ENCODE measurements at places on chromosomes 5 and 9.
A peak's percentile ranks its signal among the peaks of the same experiment; 100 is the strongest.

DNA sequence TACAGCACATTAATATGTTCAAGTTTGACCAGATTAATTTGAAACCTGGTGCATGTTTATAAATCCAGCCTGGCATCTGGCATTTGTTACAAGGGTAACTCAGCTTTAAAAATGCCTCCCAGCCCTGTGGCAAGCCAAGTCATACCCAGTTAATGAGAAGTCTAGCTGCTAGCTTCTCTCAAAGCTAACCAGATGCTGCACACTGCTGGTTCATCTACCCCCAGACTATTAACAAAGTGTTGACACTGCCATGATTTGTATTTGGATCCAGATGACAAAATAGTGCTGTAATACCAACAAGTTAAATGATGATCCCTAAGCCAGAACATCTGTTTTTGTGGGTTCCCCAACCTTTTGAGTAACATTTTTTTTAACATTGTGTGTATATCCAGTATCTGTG lies 573.7 kb upstream of the DAB2 start:
- no peak overlapping the region for H3K4me3 ChIP-seq
- no peaks in the 10 kb centered on the region for H3K4me1 ChIP-seq
- no peaks in the 10 kb centered on the region for H3K36me3 ChIP-seq

GRCh38 chr9:14686168-14686567 lies 7.1 kb downstream of the ZDHHC21 start:
- DNase-seq = no peak
- H3K27me3 ChIP-seq = no peaks in the 10 kb centered on the region
- no peaks in the 10 kb centered on the region for H3K4me1 ChIP-seq
- no peak overlapping the region for H3K4me3 ChIP-seq
- no peak overlapping the region for H3K27ac ChIP-seq

DNA sequence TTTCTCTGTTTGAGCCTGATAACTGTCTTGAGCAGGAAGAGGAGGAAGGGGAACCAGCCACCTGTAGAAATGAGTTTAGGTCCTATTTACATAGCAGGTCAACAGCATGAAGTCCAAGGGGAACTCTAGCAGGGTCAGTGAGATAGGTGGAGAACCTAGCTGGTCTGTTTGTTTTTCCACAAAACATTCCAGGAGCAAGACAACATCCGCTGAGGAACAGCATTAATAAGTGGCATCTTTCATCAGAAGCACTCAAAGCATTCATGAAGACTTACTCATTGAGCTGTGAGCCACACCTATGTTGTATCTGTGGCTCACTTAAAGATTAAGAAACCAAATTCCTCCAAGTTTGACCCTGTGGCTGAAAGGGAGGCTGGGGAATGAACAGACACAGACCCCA lies 115.9 kb downstream of the ACTBL2 start:
- H3K4me3 ChIP-seq = no peak overlapping the region
- no peak overlapping the region for H3K27ac ChIP-seq
- no peaks in the 10 kb centered on the region for H3K36me3 ChIP-seq
- no peaks in the 10 kb centered on the region for H3K27me3 ChIP-seq

GRCh38 chr9:108001237-108001636 lies 511.7 kb upstream of the KLF4 start:
- peaks cover 1% of the 10 kb centered on the region for H3K27me3 ChIP-seq
- H3K4me1 ChIP-seq = no peaks in the 10 kb centered on the region
- no peaks in the 10 kb centered on the region for H3K36me3 ChIP-seq
- DNase-seq = no peak
- H3K4me3 ChIP-seq = no peak overlapping the region

- no peak overlapping the region for H3K4me3 ChIP-seq
- H3K27me3 ChIP-seq = no peaks in the 10 kb centered on the region
- H3K36me3 ChIP-seq = no peaks in the 10 kb centered on the region
- DNase-seq = no peak
- H3K4me1 ChIP-seq = no peaks in the 10 kb centered on the region
Measured at GRCh38 chr5:57858905-57859304, 376.3 kb upstream of the ACTBL2 start.

GRCh38 chr5:133884569-133885311 lies 83.7 kb downstream of the C5orf15 start:
- H3K4me3 ChIP-seq = no peak overlapping the region
- peak; percentile 37 for DNase-seq
- no peaks in the 10 kb centered on the region for H3K4me1 ChIP-seq
- no peak overlapping the region for H3K27ac ChIP-seq

- H3K4me1 ChIP-seq = no peaks in the 10 kb centered on the region
- no peak overlapping the region for H3K27ac ChIP-seq
Measured at GRCh38 chr5:30325795-30326194, 867.7 kb upstream of the CDH6 start.

- no peaks in the 10 kb centered on the region for H3K4me1 ChIP-seq
- H3K36me3 ChIP-seq = no peaks in the 10 kb centered on the region
- peak; percentile 89 for DNase-seq
- H3K27ac ChIP-seq = no peak overlapping the region
Measured at GRCh38 chr9:131237931-131238401, 38.3 kb downstream of the FAM78A start.

DNA sequence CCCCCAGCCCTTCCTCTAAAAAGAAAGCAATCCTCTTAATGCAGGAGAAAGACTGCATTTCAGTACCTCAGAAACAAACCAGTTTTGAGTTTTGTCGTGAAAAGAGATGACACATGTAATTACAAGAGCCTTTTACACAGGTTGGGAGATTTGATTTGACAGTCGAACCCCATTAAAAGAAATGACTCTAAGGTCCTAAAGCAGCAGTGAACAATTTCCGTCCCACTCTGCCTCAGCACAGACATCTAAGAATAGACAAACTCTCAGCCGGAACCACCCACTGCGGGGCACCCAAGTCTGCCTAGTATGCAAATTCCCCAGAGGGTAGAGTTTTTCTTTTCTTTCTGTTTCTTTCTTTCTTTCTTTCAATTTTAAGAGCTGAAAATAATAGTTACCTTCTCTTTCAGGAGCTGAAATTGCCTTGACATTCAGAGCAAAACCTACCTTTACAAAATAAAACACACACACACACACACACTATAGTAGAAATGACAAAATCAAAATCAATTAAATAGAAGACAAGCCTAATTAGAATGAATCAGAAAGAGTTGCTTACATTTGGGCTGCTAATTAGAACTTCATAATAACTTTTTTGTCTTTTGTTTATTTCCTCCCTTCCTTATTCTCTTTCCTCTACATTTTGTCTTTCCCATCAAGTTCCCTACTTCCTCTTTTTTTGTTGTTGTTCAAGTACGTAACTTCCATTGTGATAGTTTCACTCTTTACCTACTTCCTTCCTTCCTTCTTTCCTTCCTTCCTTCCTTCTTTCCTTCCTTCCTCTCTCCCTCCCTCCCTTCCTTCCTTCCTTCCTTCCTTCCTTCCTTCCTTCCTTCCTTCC lies 65.1 kb downstream of the BASP1 start:
- H3K27ac ChIP-seq = no peak overlapping the region
- no peaks in the 10 kb centered on the region for H3K36me3 ChIP-seq
- no peaks in the 10 kb centered on the region for H3K4me1 ChIP-seq

DNA sequence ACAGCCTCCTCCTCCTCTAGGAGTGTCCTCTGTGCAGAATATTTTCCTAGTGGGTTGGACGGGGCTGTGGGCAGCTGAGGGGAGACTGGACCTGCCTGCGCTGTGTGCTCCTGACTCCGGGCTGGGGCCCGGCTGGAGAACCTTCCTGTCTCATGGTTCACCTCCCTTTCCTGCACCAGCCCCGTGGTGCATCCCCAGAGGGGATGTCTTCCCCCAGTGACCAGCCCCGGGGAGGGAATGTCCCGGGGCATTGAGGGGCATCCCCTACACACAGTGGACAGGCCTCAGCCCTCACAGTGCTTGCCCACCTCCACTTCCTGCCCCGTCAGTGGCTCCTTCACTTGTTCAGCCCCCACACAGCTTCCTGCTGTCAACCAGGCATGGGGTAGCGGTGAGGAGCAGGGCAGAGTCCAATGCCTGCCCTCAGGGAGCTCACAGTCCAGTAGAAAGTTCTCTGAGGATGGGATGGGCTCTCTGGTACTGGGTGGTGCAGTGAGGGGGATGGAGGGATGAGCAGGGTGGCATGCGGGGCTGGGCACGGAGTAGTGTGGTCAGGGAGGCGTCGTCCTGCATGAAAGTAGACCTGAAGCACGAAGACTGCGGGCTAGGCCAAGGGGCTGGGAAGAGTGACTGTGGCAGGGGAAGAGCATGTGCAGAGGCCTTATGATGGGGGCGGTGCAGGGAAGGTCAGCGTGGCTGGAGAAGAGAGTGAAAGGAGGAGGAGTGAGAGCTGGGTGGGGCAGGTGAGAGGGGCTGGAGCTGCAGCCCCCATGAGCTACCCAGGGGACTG lies 52.1 kb upstream of the PITX1 start:
- no peak overlapping the region for H3K27ac ChIP-seq
- H3K36me3 ChIP-seq = no peaks in the 10 kb centered on the region
- H3K4me1 ChIP-seq = no peaks in the 10 kb centered on the region
- H3K27me3 ChIP-seq = no peaks in the 10 kb centered on the region
- peak; percentile 68 for DNase-seq

DNA sequence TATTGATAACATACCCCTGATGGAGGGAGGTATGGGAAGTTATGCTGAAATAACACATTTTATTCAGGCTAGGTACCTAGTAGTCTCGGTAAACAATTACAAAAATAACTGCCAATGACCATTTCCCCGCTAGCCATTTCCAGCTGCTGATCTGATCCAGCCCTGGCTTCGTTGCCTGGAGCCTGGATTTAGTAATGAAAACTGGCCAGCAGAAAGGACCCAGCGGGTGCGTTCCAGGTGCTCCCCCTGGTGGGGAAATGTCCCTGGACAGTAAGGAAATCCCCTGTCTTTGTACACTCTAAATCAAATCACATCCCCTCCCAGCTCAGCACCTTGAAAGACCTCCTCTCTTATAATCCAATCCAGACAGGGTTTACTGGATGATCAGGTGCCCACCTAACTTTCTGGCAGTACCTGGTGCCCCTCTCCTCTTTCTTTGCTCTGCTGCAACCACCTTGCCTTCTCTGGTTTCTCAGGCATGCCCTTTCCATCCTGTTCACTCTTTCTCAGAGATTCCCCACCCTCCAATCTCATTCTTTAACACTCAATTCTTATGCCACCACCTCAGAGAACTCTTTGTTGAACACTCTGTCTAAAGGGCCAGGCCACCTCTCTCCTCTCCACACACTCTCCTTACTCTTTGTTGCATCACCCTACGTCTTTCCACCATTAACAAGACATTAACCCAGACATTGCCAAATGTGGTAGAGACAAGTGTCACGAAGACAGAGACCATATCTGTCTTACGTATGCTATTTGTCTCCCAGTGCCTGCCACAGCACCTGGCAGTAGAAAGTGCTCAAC lies 50.1 kb upstream of the SMAD5 start:
- H3K27me3 ChIP-seq = no peaks in the 10 kb centered on the region
- H3K27ac ChIP-seq = no peak overlapping the region
- peak; percentile 93 for DNase-seq
- no peak overlapping the region for H3K4me3 ChIP-seq
- H3K36me3 ChIP-seq = no peaks in the 10 kb centered on the region

- H3K36me3 ChIP-seq = no peaks in the 10 kb centered on the region
- no peaks in the 10 kb centered on the region for H3K4me1 ChIP-seq
- H3K27me3 ChIP-seq = no peaks in the 10 kb centered on the region
Measured at GRCh38 chr5:134662971-134663370, 14.4 kb downstream of the SEC24A start.

DNA sequence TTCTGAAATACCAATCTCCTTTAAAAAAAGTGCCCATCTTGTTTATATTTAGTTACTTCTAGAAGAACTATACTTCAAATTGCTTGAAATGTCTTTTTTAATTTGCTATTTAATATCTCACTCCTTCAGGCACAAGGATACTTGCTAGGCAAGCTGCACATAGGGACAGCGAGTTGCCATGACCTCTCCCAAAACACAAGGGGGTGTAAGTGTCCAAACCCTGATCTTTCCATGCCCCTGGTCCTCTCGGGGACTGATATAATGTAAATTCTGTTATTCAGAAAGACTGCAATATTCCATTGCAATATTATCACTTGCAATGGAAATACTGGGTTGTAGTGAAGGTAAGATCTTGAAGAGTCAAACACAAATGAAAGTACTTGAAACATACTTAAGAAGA lies 480.4 kb downstream of the CETN3 start:
- H3K4me1 ChIP-seq = no peaks in the 10 kb centered on the region
- no peak for DNase-seq
- no peaks in the 10 kb centered on the region for H3K27me3 ChIP-seq
- H3K27ac ChIP-seq = no peak overlapping the region
- no peaks in the 10 kb centered on the region for H3K36me3 ChIP-seq

- no peaks in the 10 kb centered on the region for H3K27me3 ChIP-seq
- DNase-seq = no peak
- no peak overlapping the region for H3K4me3 ChIP-seq
- H3K4me1 ChIP-seq = no peaks in the 10 kb centered on the region
- no peak overlapping the region for H3K27ac ChIP-seq
Measured at GRCh38 chr5:33583332-33583731, 142.6 kb downstream of the TARS1 start.
